ENCODE measurements at places on chromosomes 12 and 14. TPM values are rescaled to one million over a fixed set of nuclear protein-coding genes. Genes with fewer than 3 reads are reported as not detected.
A peak's percentile ranks its signal among the peaks of the same experiment; 100 is the strongest.

DNA sequence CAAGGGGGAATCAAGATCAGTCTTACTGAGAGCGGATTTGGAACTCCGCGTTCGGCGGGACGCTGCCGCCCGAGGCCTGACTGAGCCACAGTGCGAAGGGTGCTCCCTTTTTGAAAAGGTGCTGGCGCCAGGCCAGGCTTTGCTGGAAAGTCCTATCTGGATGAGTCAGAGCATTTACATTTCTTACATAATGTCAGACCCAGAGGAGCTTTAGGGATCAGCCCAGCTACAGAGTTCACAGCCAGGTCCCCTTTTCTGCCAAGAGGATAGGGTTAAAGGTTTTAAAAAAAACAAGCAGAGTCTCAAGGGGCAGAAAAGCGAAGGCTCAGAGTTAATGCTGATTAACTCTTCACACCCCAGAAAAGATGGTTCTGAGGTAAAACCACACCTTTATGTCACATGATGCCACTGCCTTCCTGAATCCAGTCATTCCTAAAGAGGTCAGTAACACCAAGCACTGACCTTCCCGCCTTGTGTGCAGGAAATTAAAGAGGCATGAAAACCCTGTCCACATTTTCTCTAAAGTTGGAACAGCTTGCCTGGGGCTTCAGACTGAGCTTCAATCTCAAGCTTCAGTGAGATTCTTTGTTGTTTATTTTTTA lies 11.7 kb upstream of the FBXL14 start:
- DNase-seq = peak; percentile 52

GRCh38 chr14:100783630-100784370 lies 42.1 kb upstream of the MEG3 start:
- no peak for DNase-seq

- DNase-seq = no peak
These were observed 553.0 kb downstream of the RPS29 start for GRCh38 chr14:49033131-49033530.

GRCh38 chr12:91171476-91171875 lies 11.1 kb downstream of the DCN start:
- no peak for DNase-seq

GRCh38 chr12:64170024-64170423 lies 52.1 kb downstream of the KICS2 start:
- DNase-seq = no peak

DNA sequence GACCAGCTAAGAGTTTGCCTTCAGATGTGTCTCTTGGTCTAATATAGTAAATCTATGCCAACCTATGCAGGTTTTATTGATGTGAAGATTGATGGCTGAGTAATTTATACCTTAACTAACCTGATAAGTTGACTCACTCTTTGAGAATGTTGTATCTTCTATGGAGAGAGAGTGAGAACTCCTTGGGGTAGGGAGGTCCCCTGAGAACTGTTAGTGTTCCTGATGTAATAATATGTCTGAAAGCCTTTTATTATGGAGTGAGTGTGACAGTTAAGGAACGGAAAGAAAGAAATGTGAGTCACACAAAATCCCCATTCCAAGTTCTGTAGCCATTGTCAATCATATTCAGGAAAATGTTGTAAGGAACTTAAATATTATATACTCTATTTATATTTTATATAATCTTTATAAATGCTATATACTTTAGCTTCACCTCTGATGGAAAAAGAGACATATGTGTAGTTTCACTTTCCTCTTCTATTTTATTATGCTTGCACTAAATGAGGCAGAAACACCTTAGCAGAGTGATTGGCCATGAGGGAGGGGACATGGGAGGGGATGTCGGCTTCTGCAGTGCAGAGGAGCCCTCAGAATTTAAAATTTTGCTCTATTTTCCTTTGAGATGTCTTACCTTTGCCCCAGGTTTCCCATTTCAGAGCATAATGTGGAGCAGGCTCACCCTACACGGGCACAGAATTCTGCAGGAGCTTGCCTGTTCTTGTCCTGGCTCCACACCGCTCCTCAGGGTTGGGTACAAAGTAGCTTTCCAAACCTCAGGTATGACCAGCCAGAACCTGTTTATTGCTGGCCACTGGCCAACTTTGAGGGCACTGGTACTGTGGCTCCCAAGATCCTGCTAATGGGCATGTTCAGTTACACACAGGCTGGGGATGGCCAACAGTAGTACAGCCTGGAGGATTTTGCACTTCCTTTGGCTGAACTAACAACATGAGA lies 57.7 kb downstream of the ARF6 start:
- DNase-seq = no peak

- no peak for DNase-seq
These were observed 11.3 kb downstream of the DNAH10 start for GRCh38 chr12:123773375-123773774.

DNA sequence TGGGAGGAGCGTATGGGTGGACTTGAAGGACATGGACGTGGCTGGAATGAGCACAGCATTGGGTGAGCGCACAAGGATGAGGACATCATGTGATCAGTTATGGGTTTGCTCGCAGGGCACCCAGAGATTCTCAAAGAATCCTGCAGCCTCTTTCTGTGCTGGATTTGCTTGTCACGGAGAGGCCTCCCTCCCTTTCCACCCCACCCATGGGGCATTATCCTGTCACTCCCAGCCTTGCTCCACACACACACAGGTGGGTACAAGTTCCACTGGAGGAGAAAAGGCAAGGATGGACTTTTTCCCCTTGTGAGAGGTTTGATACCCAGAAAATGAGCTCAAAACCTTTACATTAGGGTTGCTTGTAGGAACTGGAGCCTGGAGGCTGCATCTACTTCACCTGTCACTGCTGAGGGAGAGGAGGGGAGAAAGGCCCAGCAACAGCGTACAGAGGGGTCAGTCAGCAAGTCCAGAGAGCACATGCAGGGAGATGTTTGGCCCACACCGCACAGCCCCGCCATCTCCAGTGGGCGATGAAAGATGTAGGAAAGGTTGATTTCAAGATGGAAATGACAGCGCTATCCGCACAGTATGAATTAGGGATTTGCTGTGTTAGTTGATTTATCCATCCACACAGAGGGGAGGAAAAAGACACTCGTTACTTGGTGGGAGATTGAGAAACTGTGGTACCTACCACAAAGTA lies 112.7 kb downstream of the GCH1 start:
- no peak for DNase-seq

- peak; percentile 46 for DNase-seq
These were observed 376.0 kb downstream of the C12orf75 start for GRCh38 chr12:105706321-105706972.

DNA sequence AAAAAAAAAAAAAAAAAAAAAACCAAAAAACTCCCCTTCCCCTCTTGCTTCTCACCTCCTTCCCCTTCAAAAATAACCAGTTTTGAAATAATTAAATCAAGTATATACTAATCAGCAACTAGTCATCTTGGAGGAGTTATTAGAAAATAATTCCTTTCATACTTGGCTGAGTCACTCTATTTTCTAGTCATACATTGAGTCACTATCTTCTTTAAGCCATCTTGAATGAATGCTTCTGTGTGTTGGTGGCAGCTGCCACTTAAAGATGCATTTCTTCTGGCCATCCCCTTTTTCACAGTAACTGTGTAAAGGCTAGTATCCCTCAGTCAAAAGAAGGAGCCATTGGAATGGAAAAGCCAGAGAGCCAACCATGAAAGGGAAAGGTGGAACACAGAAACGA lies 84.2 kb upstream of the TMEM263 start:
- peak; percentile 16 for DNase-seq

DNA sequence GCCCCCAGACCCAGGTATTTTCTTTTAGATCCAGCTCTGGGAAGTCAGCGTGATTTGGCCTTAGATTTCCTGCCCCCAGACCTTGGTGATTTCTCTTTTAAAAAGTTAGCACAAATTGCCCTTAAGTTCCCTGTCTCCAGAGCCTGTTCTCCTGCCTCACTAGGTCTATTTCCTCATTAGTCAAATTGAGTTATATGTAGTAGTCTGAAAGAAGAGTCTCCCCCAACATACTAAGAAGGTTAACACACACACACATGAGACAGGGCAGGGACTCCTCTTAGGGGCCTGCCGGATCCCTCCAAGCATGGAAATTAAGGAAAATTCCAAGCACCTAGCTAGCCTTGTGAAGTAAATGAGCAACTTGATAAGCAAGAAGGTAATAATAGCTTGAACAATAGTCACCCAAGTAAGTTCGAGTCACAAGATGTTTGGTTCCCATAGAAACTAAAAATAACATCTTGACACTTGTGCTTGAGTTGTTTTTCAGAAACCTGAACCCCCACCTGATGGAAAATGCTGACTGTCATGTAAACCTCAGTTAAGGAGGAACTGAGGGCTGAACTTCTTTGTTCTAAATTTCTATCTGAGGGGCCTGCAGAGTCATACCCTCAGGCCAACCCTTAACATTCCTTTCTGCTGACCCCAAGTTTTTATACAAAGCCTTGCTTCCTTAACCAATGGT lies 51.6 kb downstream of the CAND1 start:
- no peak for DNase-seq

DNA sequence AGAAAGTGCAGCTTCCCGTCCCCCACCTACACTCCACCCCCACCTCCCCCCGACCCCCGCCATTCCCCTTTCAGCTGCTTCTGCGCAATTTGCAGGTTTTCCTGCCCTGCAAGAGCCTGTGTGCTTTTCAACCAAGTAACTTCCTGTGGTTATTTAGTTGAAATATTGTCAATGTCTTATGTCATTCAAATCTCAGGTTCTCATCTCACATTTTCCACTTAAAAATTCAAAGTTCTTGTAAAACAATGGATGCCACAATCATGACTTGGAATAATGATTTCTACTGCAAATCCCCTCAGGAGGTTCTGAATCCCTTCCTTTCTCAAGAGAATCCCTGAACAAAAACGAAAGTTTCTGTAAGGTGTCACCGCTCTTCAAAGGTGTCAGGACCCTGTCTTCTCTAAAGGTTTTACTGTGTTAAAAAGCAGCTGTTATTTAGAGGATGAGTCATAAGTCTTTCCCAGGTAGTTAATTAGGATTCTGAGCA lies 31.6 kb downstream of the WBP11 start:
- no peak for DNase-seq

- no peak for DNase-seq
These were observed 4.8 kb downstream of the RPL10L start for GRCh38 chr14:46646796-46647195.

DNA sequence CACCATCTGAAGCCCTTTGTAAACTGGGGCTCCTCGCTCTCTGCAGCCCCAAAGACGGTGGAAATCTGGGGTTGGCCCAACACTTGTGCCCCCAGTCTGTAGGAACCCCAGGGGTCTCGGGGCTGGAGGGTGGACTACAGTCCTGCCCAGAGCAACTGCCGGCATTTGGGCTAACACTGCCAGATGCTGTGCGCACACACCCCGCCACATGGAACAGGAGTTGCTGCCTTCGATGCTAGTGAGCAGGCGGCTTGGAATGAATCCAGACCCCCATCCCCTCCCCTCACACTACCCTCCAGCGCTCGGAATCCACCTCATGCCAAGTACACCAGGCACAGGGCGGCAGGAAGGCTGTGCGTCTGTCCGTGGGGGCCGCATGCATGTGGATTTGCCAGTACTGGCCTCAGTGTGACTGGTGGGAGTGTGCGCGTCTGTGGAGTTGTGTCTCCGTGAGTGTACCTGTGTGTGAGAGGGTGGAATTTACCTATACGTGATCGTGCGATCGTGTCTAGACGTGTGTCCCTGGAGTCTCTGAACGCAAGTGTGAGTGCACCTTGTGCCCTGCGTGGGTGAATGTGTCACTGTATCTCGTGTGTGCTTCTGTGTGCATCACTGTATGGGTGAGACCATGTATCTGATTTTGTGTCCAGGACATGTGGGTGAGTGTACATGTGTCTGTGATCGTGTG lies 5.1 kb downstream of the LHX5 start:
- no peak for DNase-seq

DNA sequence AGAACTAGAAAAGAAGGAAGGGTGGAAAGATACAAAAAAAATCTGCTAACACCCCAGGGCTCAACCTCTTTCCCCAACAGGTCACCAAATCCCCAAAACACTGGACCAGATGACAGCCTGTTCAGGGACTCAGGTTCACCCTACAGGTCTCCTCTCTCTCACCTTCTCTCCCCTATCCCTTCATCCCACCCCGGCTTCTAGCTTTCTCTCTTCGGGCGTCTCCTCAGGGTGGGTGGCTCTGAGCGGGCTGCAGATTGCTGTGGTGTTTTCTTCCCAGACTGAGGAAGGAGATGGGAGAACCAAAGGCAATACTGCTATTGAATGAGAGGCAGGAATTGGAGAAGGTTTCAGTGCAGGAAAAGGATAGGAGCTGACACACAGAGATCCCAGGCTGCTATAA lies 39.3 kb downstream of the ANO2 start:
- no peak for DNase-seq

- no peak for DNase-seq
These were observed 5.6 kb downstream of the OR10P1 start for GRCh38 chr12:55642267-55642666.

GRCh38 chr14:30600922-30601918 lies 20.9 kb upstream of the SCFD1 start:
- no peak for DNase-seq

DNA sequence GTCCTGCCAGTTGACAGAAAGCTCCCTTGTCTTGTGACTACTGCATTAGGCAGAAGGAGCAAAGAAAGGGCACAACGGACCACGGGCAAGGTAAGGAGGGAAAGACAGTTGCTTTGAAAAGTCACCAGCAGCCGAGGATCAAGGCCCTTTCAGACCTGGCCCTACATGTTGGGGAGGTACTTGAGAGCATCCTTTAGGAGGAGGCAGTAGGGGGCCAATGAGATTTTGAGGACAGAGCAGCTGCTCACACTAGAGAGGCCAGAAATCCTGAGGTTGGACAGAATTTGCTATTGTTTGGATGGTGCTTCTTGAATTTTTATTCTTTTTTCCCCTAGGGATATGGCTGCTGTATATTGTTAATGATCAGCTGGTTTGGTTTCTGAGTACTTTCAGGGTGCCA lies 135.5 kb upstream of the PZP start:
- DNase-seq = no peak

GRCh38 chr14:53953828-53954550 lies 2.6 kb downstream of the BMP4 start:
- DNase-seq = peak; percentile 70

The TROAP gene
- total RNA-seq = 1.6 TPM

The CACNA2D4 gene
- total RNA-seq = 0.22 TPM

The YARS2 gene
- total RNA-seq = 29.9 TPM

All from lung microvascular endothelial cell (primary cell).